SK-MEL-5 (cell line): ENCODE measurements at places on chromosomes 2 and 18.

GRCh38 chr2:42767080-42767898 is 3.4 kb upstream of the OXER1 start:
- no peak for DNase-seq

DNA sequence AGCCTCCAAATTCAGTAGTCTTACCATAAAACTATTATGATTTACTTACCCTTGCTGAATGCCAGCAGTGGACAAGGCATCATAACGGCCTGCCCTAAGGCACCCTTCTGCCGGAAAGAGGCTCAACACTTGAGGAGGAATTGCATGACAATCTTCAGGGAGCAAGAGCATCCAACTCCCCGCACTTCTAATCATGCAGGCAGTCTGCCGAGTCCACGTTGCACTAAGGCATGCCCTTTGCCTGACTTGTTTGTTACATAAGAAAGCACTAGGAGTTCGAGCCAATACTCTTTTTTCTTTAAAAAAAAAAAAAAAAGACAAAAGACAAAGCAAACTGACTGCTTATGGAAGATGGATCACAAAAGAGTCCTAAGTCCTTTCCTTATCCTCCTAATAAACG is 17.9 kb upstream of the SPTBN1 start:
- no peak for DNase-seq

- DNase-seq, result no peak
Observed at GRCh38 chr2:8934338-8934737, 69.1 kb downstream of the MBOAT2 start.

- DNase-seq, result peak; percentile 17
Observed at GRCh38 chr2:209463226-209463625, 39.4 kb downstream of the MAP2 start.

DNA sequence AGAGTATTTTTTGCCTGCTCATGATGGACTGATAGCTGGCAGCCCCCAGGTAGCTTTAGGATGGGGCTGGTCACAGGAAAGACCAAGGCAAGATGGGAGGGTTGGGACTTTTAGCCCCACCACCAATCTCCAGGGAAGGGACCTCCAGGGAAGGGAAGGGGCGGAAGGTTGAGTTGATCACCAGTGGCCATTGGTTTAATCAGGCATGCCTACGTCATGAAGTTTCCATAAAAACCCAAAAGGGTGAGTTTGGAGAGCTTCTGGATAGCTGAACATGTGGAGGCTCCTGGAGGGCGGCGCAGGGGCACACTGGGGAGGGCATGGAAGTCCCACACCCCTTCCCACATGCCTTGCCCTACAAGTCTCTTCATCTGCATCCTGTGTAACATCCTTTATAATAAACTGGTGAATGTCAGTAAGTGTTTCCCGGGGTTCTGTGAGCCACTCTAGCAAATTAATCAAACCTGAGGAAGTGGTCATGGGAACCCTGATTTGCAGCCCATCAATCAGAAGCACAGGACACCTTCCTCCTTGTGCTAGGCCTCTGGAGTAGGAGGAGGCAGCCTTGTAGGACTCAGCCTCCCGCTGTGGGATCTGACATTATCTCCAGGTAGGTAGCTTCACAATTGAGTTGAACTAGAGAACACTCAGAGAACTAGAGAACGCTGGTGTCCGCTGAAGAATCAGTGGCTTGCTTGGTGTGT is 30.3 kb downstream of the RAB31 start:
- DNase-seq, result no peak

- no peak for DNase-seq
Observed at GRCh38 chr2:199148076-199148845, 309.5 kb downstream of the SATB2 start.

DNA sequence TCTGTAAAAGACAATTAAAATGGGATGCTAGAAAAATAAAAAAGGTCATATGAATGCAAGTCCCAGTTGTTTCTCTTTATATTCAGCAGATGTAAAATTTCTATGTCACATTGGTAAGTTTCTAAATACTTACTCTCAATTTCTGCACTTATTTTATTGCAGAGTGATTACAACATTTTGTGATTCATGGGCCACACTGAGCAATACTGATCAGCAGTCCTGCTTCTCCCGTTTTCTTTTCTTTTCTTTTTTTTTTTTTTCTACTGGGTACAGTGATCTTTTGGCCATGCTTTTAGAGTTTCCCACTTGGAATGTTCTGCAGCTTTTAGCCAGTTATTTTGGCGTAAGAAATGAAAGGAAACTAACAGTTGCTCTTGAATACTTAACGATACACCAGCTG is 38.8 kb downstream of the LIMS1 start:
- no peak for DNase-seq

- DNase-seq, result peak; percentile 19
Observed at GRCh38 chr18:43789234-43790000, 512.1 kb upstream of the SYT4 start.

GRCh38 chr2:105779394-105779793 is 34.7 kb downstream of the NCK2 start:
- DNase-seq, result no peak

- no peak for DNase-seq
Observed at GRCh38 chr2:232465061-232465460, 9.1 kb downstream of the ALPI start.

GRCh38 chr18:3935305-3935704 is 485.3 kb downstream of the TGIF1 start:
- no peak for DNase-seq

- DNase-seq, result no peak
Observed at GRCh38 chr2:1788478-1788959, 44.2 kb upstream of the PXDN start.

- no peak for DNase-seq
Observed at GRCh38 chr2:176172007-176172894, 15.1 kb downstream of the HOXD3 start.

DNA sequence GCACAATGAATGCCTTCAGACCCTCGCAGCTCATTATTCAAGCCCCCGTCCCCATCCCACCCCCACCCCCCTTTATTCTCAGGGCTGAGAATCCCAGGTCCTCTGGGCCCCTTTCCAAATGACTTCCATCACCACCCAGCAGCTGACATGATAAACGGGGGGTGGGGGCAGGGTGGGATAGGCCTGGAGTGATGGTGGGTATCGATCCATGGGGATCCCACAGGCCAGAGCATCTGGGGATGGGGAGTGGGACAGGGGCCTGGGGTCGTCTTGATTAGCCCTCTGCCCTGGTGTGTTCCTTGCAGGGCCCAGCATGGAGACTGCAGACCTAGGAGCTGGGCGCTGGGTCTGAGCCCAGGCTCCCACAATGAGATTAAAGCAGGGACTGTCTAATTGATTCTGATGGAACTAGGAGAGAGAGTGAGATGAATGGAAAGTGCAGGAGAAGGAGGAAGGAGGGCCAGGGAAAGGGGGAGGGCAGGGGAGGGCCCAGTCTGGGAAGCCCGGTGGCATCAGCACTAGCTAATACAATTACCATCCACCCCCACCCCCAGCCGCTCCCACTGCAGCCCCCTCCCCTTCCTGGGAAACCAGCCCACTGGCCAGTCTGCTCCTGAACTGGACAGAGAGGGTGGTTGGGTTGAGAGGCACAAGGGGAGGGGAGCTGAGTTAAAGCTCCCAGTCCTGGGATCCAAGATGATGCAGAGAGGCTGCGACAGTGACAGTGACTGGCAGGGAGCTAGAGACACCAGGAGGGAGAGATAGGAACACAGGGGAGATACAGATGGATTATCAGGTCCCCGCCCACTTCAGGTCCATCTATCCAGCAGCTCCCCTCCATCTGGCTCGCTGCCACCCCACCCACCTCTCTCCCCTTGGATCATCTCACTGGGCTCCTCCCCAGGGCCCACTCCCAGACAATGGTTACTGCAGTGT is 13.1 kb upstream of the TNS1 start:
- DNase-seq, result no peak

- peak; percentile 60 for DNase-seq
Observed at GRCh38 chr2:81894451-81894990, 1590.0 kb upstream of the LRRTM1 start.

- peak; percentile 26 for DNase-seq
Observed at GRCh38 chr2:82137441-82137840, 1832.9 kb upstream of the LRRTM1 start.

DNA sequence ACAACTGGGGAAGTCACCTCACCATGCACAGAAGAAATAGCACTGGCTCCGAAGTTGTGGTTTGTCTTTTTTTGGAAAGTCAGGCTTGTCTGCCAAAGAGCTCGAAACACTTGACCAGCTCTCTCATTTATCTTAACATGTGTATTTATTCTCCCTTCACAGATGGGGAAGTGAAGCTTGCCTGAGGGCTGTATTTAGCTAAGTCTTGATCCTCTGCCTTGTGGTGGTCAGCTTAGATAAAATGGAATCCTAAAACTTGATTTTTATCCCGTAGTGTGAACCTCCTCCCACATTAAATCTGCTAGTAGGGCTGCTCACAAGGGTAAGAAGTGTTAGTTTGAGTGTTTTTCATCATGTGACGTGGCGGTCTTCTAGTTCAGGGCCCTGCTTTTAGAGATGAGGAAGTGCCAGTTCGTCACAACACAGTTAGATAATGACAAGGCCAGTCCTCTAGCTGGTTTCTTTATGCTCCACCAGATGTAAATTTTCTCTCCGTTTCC is 89.7 kb downstream of the TMEM247 start:
- DNase-seq, result no peak

DNA sequence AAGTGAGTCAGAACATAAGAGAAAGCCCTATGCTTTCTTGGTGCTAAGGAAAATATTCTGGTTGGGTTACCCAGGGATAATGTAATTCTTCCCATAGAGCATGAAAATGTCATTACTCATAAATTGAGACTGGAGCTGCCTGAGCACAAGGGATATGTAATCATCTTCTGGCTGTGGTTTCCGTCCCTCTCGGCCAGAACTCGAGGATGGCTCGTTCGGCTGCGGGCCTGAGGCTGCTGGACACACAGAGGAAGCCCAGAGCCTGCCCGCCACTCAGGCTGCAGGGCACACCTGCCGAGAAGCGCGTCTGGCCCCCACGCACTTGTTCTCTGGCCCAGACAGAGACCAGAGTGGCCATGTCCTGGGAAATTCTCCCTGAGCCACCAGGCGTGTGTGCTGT is 104.9 kb downstream of the ASAP2 start:
- no peak for DNase-seq

- no peak for DNase-seq
Observed at GRCh38 chr2:236265675-236266074, 1.5 kb upstream of the ASB18 start.

- DNase-seq, result no peak
Observed at GRCh38 chr2:29225814-29226213, 110.6 kb downstream of the CLIP4 start.

- no peak for DNase-seq
Observed at GRCh38 chr2:4515871-4516761, 812.7 kb downstream of the DCDC2C start.

DNA sequence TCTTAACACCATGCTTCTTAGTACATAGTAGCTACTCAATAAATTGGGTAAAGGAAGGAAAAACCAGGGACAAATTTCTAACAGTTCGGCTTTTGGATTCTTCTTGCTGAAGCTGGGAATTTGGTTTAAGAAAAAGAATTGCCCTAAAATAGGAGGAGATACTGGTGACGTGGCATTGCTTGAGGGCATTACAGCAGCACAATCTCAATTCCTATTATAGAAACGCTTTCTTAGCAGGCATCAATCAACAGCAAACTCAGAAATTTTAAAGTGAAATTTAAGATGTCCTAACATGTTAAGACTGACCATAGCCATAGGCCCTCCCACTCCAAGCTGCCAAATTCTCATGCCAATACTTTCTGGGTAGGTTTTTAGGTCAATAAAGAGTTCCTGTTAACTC is 169.5 kb downstream of the SRBD1 start:
- DNase-seq, result no peak

GRCh38 chr2:39150890-39151497 is 30.1 kb upstream of the SOS1 start:
- DNase-seq, result no peak

GRCh38 chr2:119691189-119691588 is 12.2 kb downstream of the TMEM177 start:
- no peak for DNase-seq

DNA sequence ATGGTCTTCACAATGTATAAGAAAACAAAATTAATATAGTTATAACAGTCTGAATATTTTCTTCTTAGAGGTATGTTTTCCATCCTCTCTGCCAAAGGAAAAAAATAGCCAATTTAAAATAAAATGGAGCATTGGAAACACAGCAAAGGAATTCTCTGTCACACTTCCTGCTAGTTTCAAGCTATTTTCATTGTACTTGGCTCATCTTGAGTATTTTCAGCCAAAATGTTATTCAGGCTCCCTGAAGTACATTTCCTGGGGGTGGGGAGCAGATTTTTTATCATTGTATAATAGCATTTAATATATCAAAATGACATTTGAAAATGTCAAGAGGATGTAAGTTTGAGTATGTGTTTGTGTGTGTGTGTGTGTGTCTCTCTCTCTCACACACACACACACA is 463.6 kb upstream of the REG3G start:
- no peak for DNase-seq

- DNase-seq, result no peak
Observed at GRCh38 chr2:207775473-207775872, 5.8 kb upstream of the FZD5 start.

GRCh38 chr2:149597050-149597667 is 9.6 kb upstream of the MMADHC start:
- no peak for DNase-seq

- DNase-seq, result no peak
Observed at GRCh38 chr2:226803410-226803809, 3.8 kb upstream of the IRS1 start.

DNA sequence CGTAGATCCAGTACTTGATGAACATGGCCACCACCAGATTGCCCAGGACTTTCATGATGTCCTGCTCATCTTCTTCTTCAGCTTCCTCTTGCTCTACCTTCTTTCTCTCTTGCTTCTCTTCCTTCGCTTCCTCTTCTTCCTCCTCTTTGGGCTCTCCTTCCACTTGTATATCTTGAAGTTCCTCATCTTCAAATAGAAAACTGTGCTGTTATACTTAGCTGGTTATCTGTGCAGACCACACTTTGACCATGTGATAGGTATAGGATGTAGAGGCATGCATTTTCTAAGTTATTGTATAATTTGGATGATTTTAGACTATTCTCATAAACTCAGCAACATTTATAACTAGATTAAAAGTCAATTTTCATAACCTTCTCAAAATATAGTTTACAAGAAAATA is 263.4 kb downstream of the NAPG start:
- DNase-seq, result no peak

DNA sequence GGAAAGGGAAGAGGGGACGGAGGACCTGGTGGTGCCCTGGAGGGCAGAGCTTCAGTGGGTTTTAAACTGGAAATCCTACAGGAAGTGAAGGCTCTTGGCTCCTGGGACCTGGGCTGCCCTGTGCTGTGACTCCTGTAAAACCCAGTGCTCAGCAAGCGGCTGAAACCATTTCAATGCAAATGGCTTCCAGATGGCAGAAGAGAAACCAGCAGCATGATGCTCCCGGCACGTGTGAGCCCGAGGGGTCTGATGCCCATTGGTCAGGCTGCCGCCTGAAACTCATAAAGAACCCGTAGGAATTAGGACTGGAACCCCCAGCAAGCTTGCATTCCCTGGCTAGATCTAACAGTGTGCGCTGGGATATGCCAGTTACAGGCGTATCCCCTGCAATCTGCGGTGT is 109.2 kb upstream of the THOC1 start:
- DNase-seq, result no peak

GRCh38 chr2:31946838-31947237 is 64.0 kb downstream of the MEMO1 start:
- DNase-seq, result no peak

- DNase-seq, result no peak
Observed at GRCh38 chr18:52822160-52822559, 482.2 kb downstream of the DCC start.
